Ammon's horn (tissue), 1 donor: ENCODE measurements at places on chromosomes 11 and 22.

- peak; percentile 41 for DNase-seq
These were observed 116.5 kb upstream of the NAV2 start for GRCh38 chr11:19595840-19596751.

- no peak for DNase-seq
These were observed 68.2 kb upstream of the EED start for GRCh38 chr11:86176165-86176884.

GRCh38 chr11:9823439-9823838 lies 159.6 kb downstream of the SWAP70 start:
- DNase-seq, result no peak

DNA sequence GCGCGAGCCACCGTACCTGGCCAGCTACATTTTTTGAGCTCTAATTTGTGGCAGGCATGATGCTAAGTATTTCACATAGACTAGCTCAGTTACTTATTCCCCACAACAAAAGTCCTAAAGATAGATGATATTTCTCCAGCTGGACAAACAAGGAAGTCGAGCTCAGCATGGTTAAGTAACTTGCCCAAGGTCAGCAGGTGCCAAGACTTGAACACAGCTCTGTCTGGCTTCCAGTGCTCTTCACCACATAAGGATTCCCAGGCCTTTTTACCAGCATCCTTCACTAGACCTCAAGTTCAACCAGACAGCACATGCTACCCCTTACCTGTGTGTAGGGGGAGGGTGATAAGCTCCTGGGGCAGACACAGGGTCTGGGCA lies 177.3 kb upstream of the NCAM1 start:
- DNase-seq, result no peak

- DNase-seq, result no peak
These were observed 28.8 kb downstream of the IGLL5 start for GRCh38 chr22:22916215-22916951.

DNA sequence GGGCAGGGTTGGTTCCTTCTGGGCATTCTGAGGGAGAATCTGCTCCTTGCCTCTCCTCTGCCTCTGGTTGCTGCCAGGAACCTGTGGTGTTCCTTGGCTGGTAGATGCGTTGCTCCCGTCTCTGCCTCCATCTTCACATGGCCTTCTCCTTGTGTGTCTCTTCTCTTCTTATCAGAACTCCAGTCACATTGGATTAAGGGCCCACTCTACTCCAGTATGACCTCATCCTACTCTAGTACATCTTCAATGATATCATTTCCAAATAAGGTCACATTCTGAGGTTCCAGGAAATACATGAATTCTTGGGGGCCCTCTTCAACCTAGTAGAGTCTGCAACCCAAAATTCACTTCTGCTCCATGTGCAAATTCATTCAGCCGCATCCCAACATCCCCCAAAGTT lies 33.3 kb downstream of the HTR3B start:
- no peak for DNase-seq

- DNase-seq, result no peak
These were observed 170.4 kb downstream of the ETS1 start for GRCh38 chr11:128416976-128417375.

DNA sequence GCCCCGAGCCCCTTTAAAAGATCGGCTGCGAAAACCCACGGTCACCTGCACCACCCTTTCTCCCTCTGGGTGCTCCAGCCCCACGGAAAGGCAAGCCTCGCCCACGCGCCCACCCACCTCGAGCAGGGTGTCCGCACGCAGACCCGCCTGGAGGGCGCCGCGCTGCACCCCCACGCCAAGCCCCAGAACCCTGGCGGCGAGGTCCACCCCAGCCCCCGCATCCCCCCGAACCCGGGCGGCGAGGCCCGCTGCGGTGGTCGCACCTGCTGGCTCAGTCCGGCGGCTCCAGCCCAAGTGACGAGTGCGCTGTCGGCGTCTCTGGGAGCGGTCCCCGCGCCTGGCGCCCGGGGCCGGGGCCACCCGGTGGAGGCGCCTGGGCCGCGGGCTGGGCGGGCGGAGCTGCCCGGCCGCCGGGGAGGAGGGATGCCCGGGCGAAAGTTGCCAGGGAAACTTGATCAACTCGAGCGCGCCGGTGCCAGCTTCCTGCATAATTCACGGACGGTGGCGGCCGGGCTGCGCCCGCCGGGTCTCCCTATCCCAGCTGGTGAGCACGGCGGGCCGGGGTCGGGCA lies 1.1 kb downstream of the SHANK2 start:
- DNase-seq, result no peak

DNA sequence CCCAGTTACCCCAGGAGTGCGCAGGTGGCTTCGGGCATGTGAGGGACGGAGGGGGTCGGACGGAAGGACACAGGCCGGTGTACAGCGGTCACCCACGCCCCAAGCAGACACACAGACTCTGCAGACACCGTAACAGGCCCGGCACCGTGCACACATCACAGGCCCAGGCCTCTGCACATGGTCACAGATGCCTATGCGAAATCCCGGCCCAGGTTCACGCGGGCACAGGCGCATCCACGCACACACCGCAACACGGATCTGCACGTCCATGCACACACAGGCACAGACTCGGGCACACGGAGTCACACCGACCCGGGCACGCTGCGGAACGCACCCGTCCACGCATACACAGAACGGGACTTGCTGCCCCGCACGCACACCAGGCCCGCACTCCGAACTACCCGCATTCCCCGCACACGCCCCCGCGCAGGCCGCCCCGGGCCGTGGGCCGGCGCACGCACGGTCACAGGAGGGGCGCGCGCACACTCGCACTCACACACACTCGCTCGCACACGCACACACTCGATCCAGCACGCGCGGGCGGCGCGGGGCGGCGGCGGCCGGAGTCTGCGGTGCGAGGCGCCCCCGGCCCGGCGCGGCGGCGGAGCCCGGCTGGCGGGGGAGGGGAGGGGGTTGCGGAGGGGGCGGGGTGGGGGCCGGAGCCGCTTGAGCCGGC lies at the start of gene MGAT3:
TSS of gene MGAT3 (plus strand) at position 491 of the 676 bp plus-strand sequence. CDS start 30,336 bp downstream, outside the sequence.
- DNase-seq, result no peak

DNA sequence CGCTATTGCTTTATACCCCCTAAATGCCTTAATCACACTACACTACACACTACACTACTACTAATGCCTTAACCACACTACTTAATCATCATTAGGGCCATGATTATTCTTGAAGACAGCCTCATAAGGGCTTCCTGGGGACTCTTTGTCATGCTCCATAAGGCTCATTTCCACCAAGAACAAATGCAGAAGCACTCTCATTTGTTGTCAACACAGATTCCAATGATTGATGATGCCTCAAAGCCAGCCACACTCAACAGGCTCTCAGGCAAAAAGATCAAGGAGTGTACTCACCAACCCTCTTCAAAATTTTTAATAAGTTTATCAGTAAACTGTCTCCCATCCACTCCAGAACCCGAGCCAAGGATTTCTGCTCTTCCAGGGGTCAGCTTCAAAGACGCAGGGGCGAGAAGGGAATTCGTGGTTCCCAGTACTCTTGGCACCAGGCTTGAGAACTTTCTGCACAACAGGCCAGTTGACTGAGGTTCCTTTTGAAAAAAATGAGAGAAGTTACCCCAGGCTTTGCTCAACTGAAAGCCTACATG lies 204.7 kb upstream of the GUCY1A2 start:
- DNase-seq, result no peak

GRCh38 chr22:35230417-35230816 lies 26.9 kb upstream of the HMGXB4 start:
- DNase-seq, result no peak

DNA sequence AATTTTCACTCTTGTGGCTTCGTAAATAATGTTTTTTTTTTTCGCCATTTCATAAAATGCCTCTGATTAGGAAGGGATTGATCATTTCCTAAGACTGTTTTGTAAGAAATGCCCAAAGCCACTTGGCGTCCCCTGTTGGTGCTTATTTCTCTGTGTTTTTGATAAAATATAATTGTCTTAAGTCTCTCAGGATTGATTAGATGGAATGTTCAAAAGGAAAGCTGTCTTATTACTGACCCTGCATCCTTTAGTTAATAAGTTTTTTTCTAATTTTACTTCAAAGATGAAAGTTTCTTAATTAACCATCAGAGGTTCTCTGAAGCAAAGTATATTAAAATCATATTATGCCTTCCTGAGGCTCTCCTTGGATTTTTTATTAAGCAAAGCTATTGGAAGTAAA lies 624.3 kb upstream of the TENM4 start:
- DNase-seq, result no peak

- no peak for DNase-seq
These were observed 114.0 kb downstream of the ABTB2 start for GRCh38 chr11:34243600-34244464.

- DNase-seq, result no peak
These were observed 29.6 kb downstream of the CTSC start for GRCh38 chr11:88307749-88308425.

GRCh38 chr11:75644946-75645345 lies 23.9 kb downstream of the MAP6 start:
- DNase-seq, result no peak

- no peak for DNase-seq
These were observed 30.0 kb upstream of the PDE2A start for GRCh38 chr11:72704028-72704782.

DNA sequence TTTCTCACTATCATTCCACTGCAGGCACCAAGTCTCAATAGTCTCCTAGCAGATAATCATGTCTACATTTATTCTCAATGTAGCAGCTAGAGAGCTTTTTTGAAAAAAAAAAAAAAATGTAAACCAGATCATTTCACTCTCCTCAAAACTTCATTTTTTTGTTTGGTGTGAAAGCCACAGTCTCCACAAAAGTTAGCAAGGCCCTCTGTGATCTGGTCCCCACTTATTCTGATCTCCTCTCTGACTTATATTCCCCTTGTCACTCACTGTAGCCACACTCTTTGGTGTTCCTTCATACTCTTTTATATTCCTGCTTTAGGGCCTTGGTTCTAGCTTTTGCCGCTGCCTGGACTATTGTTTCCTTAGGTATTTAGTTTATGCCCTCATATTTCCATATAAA lies 101.6 kb upstream of the RRM1 start:
- DNase-seq, result no peak

DNA sequence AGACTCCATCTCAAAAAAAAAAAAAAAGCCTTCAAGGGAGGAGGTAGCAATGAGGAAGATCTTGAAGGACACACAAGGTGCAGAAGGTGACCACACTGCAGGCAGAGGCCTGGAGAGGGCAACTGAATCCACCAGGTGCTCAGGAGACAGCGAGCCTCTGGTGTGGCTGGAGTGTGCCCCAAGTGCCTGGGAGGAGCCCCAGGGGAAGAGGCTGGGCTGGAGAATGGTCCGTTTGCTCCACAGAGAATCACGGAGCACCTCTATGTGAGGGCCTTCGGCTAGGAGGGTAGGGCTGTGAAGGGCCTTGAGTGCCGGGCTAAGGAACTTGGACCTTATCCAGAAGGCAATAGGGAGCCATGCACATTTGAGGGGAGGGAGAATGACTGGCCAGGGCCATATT lies 50.3 kb downstream of the ARRB1 start:
- no peak for DNase-seq

- no peak for DNase-seq
These were observed 83.0 kb downstream of the ISX start for GRCh38 chr22:35148866-35149548.

- no peak for DNase-seq
These were observed 92.3 kb upstream of the POU2AF2 start for GRCh38 chr11:111153194-111153593.

GRCh38 chr22:44648821-44649565 lies 53.0 kb upstream of the PRR5 start:
- DNase-seq, result no peak

DNA sequence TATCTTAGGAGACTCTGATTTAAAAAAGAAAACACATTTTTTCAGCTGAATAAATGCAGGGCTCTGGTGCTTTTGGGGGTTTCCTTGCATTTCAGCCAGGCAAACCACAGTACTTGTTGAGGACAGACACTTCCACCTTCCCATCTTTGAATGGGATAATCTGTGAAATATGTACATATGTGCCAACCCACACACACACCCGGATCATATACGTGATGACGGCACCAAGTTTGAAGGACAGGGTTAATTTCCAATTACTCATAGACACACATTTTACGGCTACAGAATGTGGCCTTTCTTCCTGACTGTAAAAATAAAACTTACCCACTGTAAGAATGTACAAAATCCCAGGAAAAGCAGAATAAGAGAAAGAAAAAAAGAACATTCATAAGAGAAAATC lies 104.4 kb downstream of the MPPED2 start:
- no peak for DNase-seq

GRCh38 chr11:116454020-116454645 lies 318.7 kb downstream of the BUD13 start:
- DNase-seq, result peak; percentile 63

DNA sequence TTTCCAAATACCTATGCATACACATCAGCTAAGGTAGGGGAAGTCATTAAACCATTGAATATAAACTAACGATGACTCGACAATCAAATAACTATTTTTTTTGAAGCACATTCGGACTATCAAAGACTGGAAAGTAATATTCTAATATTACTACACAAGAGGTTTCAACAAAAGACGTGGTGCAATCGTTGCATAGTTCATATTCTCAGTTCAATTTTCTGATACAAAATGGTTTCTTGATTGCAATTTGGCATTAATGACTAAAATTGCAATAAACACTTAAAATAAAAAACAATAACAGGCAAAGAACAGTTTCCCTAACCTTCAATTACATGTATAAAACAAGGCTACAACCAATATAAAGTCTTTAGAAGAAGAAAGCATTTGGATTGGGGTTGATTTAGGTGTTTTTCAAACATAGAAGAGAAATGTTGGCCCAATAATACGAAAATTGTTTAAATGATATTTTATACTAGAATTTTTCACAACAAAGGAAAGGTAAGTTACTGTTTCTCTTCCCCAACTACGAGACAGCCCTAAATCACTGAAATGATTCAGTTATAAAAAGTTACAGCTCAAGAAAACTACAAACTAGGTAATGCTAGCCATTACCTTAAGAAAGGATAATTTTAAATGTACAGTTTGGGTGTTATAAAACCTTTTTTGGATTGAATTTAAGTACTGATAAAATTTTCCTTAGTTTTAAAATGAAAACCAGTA lies 17.6 kb downstream of the BLID start:
- DNase-seq, result no peak
